Cardiac atrium fibroblast (primary cell): ENCODE measurements at places on chromosomes 1 and 21. TPM values are rescaled to one million over a fixed set of nuclear protein-coding genes. Genes with fewer than 3 reads are reported as not detected.

The LCE1D gene
- not detected in 2 replicates for total RNA-seq

The CYP4A11 gene
- 0.18 TPM in 1 of 2 replicates, not detected in the other for total RNA-seq

The SHE gene
- total RNA-seq = 0.97 and 4.3 TPM in 2 replicates

The CDCA8 gene
- total RNA-seq = 5.2 and 9.2 TPM in 2 replicates

The CYP4X1 gene
- 9.0 and 16.0 TPM in 2 replicates for total RNA-seq

The KRTAP13-2 gene
- total RNA-seq = not detected in 2 replicates

The CFHR2 gene
- total RNA-seq = not detected in 2 replicates

The IL24 gene
- total RNA-seq = 0.81 TPM in 1 of 2 replicates, not detected in the other

The INAVA gene
- total RNA-seq = not detected in 2 replicates

The ATPAF1 gene
- 33.5 and 38.5 TPM in 2 replicates for total RNA-seq

The LMOD1 gene
- 2.3 and 2.5 TPM in 2 replicates for total RNA-seq

The REN gene
- not detected in 2 replicates for total RNA-seq

The C1QC gene
- total RNA-seq = not detected in 2 replicates

The TIE1 gene
- total RNA-seq = 3.8 and 11.7 TPM in 2 replicates

The PAX7 gene
- not detected in 2 replicates for total RNA-seq

The IQGAP3 gene
- total RNA-seq = 4.3 and 5.5 TPM in 2 replicates

The SEC16B gene
- 1.8 TPM in 2 replicates for total RNA-seq

The CYP4A22 gene
- total RNA-seq = not detected in 2 replicates

The WNT3A gene
- not detected in 2 replicates for total RNA-seq

The HSD3B1 gene
- total RNA-seq = not detected in 2 replicates

The VAV3 gene
- 0.65 TPM in 1 of 2 replicates, not detected in the other for total RNA-seq
